ELR (cell line): ENCODE measurements at places on chromosomes 3 and 15.

DNA sequence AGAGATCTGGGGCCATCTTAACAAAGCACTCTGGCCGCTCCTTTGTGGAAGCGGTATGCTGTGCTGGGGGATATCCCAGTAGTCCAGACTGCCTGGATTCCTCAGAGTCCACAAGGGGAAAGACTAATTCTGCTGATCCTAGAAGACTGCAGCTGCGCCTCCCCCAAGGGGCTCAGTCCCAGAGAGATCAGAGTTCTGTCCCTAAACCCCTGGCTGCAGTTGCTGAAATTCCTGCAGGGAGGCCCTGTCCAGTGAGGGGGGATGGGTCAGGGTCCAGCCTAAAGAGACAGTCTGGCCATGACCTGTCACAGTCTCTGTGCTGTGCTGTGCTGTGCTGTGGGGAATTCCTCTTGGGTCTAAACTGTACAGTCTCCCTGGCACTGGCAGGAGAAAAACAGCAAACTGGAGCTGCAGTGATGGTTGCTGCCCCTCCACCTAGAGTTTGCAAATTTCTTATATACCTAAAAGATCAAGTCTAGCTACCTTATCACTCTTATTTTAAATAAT, 575.1 kb upstream of the UBE2E2 start:
- no peak for DNase-seq

- DNase-seq: no peak
Measured at GRCh38 chr3:13712682-13713180, 163.8 kb downstream of the FBLN2 start.

GRCh38 chr15:81330366-81331090, 6.6 kb upstream of the STARD5 start:
- no peak for DNase-seq

- no peak for DNase-seq
Measured at GRCh38 chr3:130828948-130829947, 64.6 kb upstream of the ATP2C1 start.

- DNase-seq: no peak
Measured at GRCh38 chr15:101444015-101444414, 45.5 kb downstream of the PCSK6 start.

GRCh38 chr15:65804252-65804931, 12.3 kb upstream of the DENND4A start:
- DNase-seq: no peak

DNA sequence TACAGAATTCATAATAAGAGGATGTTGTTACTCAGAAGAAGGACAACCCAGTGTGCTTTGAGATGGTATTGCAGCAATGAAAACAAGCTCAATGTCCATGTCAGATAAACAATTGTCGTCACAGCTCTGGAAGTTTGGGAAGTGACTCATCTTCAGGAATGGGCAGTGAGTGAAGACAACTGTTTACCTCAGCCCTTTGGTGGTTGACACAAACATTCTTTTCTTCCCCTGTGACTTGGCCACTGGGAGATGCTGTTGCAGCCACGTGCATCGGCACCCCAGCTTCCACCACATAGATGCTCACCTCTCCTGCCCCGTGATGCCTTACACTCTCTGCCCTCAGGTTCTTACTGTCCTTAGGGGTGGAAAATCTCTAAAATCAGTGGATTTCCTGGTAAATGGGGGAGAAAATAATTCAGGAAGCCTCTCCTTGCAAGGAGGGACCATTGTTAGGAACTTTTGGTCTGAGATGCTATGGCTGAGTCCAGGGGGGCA, 114.1 kb upstream of the GALNT15 start:
- DNase-seq: peak; percentile 99

DNA sequence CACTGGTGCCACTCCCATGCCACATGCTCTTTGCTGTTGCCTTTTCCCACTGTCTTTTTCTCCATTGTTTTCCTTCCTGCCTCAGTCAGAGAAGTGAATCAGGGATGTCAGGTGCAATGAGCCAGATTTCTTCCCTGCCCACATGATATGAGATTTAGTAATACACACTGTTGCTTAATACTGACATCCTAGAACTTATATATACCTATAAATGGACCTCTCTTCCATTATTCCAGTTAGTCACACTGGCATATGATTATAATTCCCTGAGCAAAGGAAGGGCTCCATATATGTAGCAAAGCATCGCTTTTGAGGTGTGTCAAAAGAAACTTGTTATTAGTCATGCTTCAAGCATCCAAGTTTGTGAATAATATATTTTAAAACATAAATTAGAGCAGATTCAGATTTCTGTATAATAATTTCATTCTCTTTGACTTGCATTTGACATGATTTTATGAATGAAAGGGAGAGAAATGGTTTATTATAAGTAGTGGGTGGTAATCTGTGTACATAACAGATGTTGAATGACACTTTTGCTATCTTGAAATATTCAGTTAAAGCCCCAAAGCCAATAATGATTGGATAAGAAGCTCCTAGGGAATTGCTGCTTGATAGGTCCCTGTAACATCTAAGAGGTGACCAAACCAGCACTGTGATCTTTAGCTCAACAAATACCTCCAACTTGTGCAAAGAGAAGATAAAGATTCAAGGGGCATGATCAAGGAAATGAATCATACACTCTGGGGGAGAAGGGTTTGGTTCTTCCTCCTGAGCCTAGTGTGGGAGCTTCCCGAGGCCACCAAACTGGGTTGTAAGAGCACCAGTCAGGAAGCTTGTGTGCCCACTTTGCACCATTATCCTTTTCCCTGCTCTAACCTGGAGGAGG, 48.6 kb downstream of the CHST2 start:
- DNase-seq: peak; percentile 80

GRCh38 chr3:30474371-30474770, 132.0 kb upstream of the TGFBR2 start:
- DNase-seq: no peak

DNA sequence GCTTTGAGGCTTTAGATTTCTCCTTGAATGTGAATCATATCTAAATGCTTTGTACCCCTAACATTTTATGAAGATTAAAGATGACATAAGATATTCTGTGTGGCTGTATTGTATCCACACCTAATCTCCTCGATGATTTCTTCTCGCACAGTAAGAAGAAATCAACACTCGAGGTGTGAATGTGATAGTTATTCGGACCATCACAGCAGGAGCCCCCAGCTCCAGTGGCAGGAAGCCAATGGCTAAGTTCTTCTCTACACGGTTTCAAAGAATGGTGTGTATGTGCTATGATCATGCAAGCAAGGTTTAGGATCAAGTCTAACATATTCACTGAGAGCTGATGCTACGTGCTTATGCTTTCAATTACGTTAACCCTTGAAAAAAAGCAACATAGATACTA, 271.0 kb downstream of the SUCLG2 start:
- DNase-seq: no peak

DNA sequence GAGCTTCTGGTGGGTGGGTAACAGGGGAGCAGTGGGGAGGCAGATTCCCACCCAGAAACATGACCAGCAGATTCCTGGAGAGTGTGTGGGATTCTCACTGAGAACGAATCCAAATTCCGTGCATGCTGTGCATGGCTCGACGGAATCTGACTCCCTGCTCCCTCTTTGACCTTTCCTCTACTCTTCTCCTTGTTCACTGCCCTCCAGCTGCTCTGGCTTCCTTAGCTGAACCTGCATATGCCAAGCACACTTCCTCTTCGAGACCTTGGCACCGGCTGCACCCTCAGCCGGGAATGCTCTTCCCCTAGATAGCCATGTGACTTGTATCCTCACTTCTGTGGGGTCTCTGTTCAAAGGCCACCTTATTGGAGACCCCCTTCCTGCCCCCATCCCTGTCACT, 6.3 kb downstream of the INSYN1 start:
- no peak for DNase-seq

- no peak for DNase-seq
Measured at GRCh38 chr15:67819636-67820035, 5.7 kb upstream of the SKOR1 start.

- DNase-seq: no peak
Measured at GRCh38 chr3:12598890-12599289, 42.0 kb downstream of the MKRN2 start.

DNA sequence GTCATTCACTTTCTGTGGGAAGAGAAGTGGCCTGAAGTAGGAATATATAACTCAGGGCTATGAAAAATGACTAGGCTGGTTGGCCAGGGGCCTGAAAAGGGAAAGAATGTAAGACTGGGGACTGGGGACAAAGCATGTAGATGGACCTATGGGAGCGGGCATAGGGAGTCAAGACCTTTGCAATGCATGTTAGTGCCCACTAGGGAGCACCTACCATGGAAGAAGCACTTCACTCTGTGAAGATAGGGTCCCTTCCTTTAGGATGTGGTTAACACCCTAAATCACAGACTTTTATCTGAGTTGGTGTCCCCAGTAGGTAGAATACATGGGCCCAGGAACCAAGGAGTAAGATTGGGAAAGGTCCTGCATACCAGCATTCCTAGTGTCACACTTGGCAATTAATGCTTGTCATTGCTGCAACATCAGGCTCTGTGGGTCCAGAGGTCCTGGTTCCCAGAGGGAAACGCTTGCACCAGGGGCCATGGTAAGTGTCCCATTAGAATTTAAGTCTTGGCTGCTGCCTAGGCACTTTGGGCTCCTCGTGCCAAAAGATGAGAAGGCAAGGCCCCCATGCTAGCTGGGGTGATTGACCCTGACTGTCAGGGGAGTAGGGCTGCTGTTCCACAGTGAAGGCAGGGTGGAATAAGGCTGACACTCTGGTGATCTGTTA, 79.6 kb downstream of the CRYGS start:
- peak; percentile 22 for DNase-seq

DNA sequence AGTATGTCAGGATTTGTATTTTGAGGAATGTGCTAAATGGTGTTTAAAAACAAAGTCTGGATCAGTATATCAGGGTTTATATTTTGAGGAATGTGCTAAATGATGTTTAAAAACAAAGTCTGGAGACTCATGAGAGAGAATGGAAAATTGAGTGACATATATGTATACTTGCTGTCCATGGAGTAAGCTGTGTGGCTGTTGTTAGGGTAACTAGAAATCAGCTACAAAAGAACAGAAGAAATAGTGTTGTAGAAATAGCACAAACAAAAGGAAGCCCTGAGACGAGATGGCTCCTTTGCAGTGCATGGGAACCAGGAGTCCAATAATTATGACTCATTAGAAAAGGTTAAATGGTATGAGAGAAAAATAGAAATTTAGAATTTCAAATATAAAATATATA, 282.7 kb upstream of the MANF start:
- no peak for DNase-seq

DNA sequence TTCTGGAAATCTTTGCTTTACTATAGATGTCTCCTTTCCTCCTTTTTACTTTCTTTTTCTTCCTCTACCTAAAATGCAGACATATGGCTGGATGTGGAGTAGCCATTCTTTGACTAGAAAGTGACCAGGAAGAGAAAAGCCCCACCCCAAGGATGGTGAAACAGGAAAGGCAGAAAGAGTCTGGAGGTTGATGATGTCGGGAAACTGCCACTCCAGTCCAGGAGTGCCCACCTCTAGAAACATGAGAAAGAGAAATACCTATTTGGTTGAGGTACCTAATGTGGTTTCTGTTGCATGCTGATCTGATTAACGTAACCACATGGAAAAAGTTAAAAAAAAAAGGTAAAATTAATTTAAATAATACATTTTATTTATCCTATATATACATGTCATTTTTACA, 55.2 kb upstream of the SSR3 start:
- no peak for DNase-seq

DNA sequence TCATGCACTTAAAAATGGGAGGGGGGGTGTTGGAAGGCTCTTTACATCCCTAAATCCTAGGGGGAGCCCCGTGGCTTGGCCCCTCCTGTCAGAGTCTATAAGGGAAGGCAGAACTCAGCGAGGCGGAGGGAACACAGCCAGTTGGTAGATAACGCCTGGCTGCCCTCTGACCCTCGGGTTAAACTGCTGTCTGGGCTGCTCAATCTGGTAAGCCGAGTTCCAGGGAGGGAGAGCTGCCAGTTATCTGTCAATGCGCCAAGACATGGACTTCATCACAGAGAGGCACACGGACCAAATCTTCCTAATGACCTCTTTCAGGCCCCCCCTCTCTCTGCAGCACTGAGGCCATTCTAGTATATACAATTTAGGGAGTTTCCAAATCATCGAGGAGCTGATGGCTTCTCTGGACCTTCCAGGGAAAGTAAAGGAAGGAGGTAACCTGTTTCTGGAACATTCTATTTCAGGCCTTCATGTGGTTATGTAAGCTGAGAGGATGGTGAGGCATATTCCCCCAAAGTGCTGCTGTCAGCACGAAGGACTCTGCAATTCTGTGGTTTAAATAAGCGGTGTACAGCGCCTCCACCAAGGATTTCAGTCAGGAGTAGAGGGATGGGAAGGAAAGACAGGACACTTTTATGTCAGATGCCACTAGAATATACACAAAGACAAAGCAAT, 349.0 kb downstream of the MCTP2 start:
- no peak for DNase-seq

DNA sequence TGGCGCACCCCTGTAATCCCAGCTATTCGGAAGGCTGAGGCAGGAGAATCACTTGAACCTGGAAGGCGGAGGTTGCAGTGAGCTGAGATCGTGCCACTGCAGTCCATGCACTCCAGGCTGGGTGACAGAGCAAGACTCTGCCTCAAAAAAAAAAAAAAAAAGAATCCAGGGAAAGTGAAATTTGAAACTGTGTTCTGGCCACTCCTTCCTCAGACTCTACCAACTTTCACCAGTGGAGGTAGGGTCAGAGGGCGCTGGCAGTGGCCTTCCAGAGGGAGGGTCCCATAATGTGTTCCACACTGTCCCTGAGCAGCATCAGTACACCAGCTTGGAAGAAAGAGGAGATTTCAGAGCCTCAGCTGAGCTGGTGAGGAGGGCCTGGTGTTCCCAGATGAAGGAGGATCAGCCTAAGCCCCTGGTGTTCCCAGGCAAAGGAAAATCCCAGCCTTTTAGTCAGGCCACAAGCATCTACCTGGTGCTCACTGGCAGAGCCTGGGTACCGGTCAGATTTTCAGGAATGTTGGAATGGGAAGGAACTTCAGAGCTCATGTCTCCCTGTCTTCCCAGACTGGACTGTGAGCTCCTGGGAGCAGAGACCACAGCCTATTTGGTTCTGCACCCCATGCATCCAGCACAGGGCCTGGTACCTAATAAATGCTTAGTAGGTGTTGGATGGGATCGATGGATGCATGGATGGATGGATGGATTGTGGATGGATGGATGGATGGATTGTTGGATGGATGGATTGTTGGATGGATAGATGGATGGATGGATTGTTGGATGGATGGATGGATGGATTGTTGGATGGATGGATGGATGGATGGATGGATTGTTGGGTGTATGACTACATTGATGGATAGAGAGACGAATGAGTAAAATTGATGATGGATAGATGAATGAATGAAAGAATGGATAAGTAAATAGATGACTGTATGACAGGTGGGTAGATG, 117.9 kb downstream of the CORO2B start:
- DNase-seq: no peak

- DNase-seq: no peak
Measured at GRCh38 chr3:19105826-19106225, 42.5 kb upstream of the KCNH8 start.

- DNase-seq: peak; percentile 3
Measured at GRCh38 chr15:77409259-77410156, 10.4 kb downstream of the PEAK1 start.

GRCh38 chr3:11555211-11555782, 88.4 kb downstream of the VGLL4 start:
- DNase-seq: no peak

DNA sequence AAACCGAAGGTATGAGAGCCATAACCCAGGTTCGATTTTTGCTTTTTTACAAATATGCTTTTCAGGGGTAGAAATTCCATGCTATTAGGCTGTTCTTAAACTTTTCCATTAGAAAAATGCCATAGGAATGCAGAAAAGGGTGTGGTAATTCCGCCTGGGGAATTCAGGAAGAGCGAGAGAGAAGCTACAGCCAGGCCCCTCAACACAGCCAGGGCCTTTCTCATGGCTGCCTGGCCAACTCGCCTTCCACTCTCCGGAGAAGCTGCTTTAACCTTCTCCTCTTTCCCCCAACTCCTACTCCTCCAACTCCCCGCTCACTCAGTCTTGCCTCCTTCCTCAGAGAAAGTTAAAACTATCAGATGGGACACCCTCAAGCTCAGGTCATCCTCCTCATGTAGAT, 9.1 kb upstream of the TICRR start:
- DNase-seq: no peak
